Effector CD4-positive, alpha-beta T cell (primary cell): ENCODE measurements at places on chromosomes 6 and 20.

DNA sequence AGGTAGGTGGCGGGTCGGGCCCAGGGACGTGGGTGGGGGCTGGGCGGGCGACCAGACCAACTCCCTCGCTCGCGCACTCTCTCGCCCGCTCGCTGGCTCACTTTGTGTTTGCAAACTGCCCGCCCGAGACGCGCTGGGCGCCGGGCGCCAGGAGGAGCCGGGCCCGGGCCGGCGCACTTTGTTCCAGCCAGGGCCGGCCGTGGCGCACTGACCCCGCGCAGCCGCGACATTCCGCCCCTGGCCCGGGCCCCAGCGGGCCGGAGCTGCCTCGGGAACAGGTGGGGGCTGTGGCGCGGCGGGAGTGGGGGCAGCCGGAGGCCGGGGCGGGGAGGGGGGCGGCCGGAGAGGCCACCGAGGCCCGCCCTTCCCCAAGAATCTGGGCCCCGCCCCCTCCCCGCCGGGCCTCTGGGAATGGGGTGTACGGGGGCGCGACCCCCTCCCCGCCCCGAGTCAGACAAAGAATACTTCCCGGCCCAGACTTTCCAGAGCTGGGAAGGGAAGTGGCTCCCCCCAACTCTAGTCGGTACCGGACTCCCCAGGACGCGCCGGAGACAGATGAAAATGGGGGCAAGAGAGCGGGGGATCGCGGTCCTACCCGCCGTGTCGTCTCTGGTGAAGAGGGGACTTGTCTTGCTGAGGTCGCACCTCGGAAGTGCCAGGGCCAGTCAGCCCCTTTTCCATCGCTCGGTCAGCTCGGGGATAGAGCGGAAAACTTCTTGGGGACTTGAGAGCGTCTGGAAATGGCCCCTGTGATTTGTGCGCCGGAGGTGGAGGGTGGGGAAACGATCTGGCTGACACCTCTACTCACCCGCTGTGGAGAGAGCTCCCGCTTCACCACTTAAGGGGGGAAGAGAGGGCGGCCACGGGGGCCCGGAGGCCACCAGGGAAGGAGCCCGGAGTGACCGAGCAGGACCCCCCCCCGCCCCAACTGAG is 951 bp downstream of the FOXP4 start:
- DNase-seq: no peak

DNA sequence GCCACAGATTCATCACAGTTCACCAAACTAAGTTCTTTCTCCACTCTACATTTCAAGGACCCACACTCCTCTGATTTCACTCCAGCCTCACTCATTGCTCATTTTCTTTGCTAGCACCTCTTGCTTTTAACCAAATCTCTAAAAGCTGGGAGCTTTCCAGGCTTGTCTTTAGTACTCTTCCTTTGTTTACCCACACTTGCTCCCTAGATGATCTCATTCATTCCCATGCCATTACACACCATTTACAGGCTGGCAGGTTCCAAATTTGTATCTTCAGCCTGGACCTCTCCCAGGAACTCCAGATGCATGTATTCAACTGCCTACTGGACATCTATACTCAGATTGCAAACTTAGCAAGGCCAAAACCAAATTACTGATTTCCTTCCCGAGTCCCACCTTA is 5.3 kb upstream of the GUCA1B start:
- no peak for DNase-seq

GRCh38 chr6:4459032-4459431 is 317.2 kb upstream of the CDYL start:
- DNase-seq: no peak

DNA sequence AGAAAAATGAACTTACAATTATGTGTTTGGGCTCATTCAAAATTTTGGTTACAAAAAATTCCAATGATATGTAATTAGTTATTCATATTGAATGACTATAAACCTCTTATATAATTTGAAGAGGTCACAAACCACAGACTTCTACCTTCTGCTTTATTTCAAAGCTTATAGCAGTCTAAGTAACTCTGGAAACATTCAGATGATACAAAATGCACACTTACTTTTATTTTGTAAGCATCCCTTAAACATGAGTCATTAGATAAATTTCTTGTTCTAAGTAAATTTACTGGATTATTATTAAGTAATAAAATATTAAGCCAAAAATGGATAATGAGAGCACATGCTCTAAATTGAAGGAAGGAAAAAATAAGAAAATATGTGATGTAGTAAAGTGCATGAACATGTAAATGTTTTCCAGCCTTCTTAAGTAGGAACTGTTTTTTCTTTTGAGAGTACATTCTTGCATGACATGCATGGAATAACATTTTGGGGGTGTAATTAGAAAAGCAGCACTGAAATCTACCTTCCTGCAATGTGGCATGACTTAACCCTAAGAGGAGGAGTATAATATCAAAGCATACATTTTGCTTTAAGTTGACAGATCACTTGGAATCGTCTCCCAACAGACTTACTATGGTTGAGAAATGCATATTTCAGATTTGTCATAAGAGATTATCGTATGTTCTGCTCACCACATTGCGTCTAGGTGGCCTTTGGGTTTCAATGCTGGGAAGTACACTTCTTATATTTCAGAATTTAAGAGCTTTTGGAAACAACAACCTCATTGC is 372.7 kb upstream of the HSF2 start:
- no peak for DNase-seq

GRCh38 chr6:9398767-9399373 is 963.5 kb upstream of the SLC35B3 start:
- DNase-seq: no peak

GRCh38 chr6:116354236-116354635 is 16.5 kb upstream of the DSE start:
- no peak for DNase-seq
